ENCODE measurements at places on chromosomes 6 and 20.

DNA sequence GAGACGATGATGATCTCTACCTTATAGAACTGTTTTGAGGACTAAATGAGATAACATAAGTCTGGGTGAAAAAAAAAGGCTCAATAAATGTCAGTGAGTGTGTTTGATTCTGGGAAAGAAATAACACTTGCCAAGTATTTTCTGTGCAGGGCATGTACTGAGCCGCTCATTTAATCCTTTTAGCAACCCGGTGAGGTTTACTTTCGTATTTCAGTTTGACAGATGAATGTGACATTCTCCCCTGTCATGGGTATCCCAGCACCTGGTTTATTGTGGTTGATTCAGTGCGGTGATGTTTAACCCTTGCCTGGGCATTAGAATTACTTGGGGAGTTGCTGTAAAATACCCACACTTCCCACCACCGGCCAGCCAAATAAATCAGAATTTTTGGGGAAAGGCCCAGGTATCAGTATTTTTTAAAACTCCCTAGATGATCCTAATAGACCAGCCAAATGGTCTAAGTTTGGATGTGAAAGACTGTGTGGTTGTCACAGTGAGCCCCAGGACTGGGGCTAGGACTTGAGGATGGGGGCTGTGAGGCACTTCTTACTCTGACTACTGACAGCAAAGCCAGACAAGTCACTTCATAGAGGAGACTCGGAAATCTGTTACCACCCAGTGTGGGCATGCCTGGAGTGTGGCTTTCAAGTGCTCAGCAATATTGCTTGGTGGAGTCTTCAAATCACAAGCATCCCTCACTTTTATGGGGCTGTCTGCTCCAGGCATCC, 100.2 kb upstream of the KCNG1 start:
- DNase-seq = no peak

DNA sequence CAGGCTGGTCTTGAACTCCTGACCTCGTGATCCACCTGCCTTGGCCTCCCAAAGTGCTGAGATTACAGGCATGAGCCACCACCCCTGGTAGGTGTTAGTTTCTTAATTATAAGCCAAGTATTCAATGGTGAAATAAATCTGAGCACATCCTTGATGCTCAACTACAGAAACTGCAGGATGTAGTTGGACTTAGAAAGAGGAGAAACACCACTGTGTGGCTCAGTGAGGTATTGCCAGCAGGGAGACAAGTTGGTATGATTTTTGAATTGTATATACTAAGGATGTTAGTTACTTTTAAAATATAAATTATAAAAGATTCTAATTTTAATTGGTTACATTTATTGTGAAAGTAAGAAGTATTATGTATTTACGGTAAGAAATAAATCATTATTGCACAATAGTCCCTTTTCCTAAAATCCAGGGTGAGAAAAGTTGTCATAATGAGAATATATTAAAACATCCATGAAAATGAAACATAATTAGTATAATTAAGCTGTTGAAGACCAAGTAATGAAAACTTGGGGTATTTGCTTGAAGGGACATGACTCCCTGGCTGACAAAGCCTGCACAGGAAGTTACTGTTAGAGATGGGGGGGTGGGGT, 17.6 kb downstream of the SLC18B1 start:
- DNase-seq = no peak

DNA sequence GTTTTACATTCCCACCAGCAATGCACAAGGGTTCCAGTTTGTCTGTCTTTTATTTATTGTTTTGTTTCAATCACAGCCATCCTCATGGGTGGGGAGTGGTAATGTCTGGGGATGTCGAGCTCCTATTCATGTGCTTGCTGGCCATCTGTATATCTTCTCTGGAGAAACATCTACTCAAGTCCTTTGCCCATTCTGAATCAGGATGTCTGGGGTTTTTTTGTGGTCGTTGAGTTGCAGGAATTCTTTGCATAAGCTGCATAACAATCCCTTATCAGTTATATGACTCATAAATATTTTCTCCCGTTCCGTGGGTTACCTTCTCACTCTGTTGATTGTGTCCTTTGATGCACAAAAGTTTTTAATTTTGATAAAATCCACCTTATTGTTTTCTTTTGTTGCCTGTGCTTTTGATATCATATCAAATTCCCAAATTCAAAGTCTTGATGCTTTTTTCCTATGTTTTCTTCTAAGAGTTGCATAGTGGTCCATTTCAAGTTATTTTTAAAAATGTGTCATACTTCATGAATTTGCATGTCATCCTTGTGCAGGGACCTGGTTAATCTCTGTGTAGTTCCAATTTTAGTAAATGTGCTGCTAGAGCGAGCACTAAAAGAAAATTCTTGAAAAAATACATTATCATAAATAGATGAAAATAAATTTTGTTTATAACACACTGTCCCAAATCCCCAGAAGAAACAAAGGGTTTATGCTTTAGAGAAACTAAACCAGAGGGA, 54.9 kb upstream of the PDE10A start:
- DNase-seq = no peak

DNA sequence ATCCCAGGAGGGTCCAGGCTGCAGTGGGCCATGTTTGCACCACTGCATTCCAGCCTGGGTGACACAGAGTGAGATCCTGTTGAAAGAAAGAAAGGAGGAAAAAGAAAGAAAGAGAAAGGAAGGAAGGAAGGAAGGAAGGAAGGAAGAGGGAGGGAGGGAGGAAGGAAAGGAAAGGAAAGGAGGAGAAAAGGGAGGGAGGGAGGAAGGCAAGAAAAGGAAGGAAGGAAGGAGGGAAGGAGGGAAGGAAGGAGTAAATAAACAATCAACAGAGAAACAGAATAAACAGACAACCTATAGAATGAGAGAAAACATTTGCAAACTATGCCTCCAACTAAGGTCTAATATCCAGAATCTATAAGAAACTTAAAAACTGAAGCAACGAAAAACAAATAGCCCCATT, 11.6 kb upstream of the PHACTR1 start:
- no peak for DNase-seq

GRCh38 chr20:63957004-63957689, 931 bp upstream of the UCKL1 start:
- no peak for DNase-seq

- no peak for DNase-seq
These were observed 408.6 kb downstream of the RNF144B start for GRCh38 chr6:18795726-18796125.

DNA sequence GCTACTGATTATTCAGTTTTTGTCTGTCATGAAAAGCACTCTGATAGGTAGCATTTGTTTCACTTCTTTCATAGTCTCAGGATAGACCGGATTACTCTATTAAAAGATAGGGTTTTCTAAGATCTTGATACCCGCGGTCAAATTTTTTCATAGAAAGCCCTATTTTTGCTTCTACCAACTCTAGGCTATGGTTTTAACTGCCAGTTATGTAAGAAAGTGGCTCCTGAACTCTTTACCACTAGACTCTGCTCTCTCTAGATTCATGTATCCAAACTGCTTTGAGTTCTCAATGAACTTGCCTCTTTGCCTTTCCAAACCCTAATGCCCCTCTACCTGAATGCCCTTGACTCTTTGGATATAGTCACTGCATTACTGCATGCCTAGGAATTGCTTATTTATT, 70.3 kb downstream of the HIVEP1 start:
- no peak for DNase-seq

- no peak for DNase-seq
These were observed 190.5 kb downstream of the FNDC1 start for GRCh38 chr6:159359581-159360297.

DNA sequence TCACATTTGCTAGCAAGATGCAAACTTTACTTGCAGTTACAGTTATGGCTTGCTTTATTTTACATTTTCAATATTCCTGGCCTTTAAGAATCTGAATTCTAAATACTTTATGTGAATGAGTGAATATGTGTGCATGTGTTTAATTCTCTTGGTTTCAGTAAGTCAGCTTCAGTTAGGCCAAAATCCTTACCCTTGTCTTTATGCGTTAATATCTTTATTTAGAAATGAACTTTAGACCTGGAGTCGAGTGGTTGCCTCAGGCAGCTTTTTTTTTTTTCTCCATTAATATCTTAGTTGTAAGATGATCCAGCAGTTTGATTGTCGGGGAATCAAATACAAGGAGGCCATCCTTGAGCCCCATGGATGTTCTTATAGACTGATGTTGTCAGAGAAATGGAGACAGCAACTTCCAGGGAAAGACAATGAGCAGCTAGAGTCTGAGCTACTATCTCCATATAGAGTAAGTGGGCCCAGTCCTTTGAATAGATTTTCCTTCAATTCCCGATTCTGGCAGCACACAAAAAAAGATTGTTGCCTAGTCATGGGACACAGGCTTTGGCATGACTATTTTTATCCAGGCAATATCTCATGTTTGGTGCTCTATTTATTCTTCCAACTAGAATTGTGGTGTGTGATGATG, 398.0 kb downstream of the DHX35 start:
- no peak for DNase-seq

DNA sequence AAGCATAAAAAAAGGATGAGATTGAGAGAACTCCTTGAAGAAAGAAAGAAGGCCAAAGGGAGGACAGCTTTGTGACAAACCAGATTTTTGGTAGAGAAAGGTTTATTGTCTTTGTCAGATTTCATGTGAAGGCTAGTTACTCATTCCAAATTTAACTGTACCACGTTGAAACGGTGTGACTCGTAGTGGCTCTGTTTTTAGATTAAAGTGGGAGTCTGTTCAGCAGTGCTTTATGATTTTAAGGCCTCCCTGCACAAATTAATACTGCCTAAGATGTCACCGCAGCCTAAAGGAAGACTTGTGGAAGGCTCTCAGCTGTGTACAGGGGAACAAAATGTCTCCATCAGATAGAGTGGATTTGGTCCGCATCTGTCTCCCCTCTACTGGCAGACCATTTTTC, 35.9 kb downstream of the CDC40 start:
- no peak for DNase-seq

DNA sequence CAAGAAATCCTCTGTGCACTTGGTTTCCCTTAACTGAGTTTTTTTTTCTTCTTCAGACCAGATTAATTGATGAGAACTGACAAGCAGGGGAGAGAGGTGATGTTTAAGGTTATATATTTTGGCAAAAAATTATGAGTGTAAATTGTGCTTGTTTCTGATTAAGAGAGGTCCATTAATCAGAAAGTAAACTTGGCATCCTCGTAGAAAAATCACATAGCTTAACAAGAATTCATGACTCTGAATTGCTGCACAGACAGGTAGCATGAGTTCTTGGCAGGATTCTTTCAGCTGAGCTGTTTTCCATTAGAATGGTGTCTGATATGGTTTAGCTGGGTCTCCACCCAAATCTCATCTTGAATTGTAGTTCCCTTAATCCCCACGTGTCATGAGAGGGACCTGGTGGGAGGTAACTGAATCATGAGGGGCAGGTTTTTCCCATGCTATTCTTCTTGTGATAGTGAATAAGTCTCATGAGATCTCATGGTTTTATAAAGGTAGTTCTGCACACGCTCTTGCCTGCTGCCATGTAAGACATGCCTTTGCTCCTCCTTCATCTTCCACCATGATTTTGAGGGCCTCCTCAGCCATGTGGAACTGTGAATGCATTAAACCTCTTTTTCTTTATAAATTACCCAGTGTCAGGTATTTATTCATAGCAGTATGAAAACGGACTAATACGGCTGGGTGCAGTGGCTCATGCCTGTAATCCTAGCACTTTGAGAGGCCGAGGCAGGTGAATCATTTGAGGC, 34.2 kb upstream of the DDR1 start:
- no peak for DNase-seq

GRCh38 chr6:398558-399078, 7.1 kb downstream of the IRF4 start:
- no peak for DNase-seq

DNA sequence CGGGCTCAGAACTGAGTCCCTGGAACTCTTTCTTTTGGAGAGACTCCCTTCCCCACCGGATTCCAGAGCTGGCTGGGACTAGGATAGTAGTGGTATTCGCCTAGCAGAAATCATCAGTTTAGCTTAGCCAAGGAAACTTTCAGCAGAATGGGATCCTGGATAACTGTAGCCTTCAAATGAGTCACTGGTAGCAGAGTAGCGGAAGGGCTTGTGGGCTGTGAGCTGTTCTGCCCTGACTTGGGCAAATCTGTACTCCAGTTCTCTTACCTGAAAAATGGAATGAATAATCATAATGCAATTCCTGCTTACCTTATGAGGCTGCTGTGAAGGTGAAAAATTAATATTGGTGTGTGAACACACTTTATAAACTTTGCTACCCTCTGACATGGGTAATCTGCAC, 244.3 kb upstream of the CHD6 start:
- no peak for DNase-seq

DNA sequence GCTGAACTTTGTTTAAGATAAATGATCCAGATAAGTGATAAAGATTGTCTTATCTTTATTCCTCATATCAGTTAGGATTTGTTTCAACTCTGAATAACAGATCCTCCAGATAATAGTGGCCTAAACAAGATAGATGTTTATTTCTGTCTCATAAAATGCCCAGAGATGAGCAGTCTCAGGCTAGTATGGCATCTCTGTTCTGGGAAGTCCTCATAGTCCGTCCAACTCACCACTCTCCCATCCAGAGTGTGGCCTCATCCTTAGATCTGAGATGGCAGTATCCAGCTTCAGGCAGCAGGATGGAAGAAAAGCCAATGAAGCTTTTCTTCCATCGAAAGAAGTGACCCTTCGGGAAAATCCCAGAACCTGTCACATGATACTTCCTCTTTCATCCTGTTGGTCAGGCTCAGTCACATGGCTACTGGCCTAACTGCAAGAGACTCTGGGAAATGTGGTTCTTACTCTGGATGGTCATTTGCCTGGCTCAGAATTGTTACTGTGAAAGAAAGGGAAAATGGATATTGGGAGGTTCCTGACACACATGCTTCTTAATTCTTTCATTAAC, 29.4 kb upstream of the TAGAP start:
- DNase-seq = no peak

DNA sequence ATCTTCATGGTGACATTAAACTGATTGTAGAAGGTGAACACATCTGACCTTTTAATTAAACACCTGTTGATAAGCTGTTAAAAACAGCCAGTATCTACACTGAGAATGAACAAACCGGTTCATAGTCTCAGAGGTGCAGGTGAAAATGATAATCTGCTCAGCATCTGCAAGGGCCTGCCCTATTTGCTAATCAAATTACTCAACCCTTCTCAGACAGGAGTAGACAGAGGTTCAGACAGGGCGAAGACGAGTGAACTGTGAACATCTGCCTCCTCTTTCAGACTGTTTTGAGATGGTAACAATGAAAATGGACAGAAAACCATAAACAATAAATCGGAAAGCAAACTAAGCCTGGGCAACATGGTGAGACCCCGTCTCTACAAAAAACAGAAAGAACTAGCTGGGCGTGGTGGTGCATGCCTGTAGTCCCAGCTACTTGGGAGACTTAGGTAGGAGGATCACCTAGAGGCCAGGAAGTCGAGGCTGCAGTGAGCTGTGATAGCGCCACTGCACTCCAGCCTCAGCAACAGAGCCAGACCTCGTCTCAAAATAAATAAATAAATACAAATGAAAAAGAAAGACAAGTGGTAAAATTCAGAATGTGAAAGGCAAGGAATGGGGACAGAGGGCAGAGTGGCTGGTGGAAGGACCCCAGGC, 55.9 kb downstream of the NINL start:
- no peak for DNase-seq

GRCh38 chr20:3101737-3102574, 17.4 kb upstream of the AVP start:
- DNase-seq = no peak
